ENCODE measurements at places on chromosomes 13 and 19. TPM values are rescaled to one million over a fixed set of nuclear protein-coding genes. Genes with fewer than 3 reads are reported as not detected.
A peak's percentile ranks its signal among the peaks of the same experiment; 100 is the strongest.

DNA sequence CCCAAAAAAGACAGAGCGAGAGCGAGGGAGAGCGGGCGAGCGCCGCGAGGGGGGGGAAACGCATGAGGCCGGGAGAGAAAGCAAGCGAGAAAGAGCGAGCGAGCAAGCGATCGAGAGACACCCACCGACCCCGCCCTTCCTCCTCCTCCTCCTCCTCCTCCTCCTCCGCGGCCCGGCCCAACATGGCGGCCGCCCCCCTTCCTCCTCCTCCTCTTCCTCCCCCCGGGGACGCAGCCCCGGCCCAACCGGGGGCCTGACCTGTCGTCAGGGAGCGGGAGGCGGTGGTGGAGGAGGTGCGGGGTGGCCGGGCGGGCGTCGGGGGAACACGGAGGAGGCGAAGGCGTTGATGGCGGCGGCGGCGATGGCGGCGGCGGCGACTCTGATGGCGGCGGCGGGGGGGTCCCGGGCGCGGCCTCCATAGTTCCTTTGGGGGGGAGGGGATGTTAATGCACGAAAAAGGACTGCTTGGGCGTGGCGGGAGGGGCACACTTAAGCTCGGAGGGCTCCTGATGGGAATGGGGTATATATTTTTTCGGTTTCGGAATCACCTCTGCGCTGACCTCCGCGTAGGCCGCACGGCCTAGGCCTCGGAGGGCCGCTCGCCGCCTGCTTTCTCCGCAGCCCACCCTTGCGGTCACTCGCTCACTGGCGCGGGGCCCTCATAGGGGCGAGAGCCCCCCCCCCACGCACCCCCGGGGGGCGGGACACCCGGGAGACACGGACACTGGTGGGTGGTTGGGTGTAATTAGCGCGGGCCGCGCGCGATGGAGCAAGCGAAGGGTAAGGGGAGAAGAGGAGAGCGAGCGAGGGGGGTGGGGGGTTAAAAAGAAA, 1.2 kb downstream of the ZC3H4 start:
- DNase-seq = peak; percentile 94

DNA sequence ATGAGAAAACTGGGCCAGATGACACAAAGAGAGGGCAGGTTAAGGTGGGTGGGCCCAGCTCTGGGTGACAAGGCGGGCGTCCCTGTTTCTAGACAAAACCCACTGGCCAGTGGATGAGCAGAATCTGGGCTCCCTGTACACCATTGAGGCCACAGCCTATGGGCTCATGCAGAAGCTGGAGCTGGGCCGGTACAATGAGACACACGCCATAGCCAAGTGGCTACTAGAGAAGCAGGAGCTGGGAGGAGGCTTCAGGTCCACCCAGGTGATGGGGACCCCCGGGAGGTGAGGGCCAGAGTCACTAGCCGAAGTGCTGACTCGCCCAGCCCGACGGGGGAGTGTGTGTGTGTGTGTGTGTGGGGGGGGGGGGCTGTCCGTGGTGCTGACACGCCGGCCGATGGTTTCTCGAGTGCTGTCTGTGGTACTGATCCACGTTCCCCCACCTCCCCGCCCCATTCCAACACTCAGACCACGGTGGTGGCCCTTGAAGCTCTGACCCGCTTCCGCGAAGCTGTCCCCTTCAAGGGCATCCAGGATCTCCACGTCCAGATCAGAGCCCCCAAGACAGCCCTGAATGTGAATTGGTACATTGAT, 24.3 kb upstream of the SHFL start:
- peak; percentile 43 for DNase-seq

The CD70 gene
- not detected for total RNA-seq

DNA sequence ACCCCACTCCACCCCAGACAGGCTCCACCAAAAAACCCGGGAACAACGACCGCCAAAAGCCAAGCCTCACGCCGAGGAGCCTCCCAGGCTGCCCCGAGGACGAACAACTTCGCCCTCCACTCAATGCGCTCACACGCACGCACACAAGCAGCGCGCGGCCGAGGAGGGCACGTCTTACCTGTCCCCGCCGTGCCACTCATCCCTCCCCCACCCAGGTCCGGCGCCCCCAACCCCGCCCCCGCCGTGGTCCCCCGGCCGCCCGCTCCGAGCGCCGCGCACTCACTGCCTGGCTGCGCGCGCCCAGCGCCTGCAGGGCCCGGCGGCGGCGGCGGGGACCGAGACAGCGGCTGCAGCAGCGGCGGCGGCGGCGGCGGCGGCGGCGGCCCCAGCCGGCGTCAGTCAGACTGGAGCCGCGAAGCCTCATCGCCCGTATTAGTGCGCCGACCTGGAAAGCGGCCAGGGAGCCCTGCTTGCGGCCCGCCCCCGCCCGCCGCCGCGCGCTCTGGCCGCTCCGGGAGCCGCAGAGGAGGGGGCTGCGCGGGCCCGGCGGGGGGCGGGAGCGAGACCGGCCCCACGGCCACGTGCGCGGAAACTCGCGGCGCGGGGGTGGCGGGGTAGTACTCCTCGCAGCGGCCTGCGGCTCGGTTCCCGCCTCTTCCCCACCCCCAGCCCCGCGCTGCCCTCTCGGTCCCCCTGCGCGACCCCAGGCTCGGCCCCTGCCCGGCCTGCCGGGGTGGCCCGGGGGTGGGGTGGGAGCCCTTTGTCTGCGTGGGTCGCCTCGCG, at the start of gene SMAD9:
TSS of gene SMAD9 (minus strand) at position 406 of the 783 bp plus-strand sequence. CDS start 40,549 bp downstream, outside the sequence.
- DNase-seq = peak; percentile 82

- no peak for DNase-seq
Measured at GRCh38 chr13:42064966-42065365, 16.5 kb downstream of the DGKH start.

The SELENOV gene
- 2.0 TPM for total RNA-seq

GRCh38 chr19:21133633-21134032, 8.2 kb upstream of the ZNF431 start:
- DNase-seq = no peak

DNA sequence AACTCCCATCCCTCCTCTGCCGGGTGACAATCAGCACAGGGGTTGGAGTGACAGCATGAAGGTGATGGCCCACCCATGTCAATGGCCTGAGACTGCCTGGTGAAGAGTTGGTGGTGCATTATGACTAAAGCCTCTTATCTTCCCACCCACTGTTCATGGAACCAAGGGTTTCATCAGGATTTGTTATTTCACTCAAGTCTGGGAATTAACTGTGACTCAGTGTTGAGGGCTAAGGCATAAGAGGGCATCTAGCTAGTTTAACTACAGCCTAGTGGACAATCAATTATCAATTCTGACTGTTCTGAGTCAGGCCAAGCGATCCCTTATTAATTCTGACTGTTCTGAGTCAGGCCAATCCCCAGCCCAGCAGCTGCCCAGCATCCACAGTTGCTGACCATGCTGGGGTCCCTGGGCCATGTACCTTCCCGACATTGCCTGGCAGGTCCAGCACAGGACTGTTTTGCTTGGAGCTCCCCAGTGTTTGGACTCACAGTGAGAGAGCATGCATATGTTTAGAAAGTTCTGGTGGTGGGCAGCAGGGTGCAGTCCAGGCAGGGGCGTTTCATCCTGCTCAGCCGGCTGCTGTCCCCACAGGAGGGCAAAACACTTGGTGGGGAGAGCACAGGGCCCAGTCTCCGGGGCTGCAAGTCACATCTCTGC, 65.5 kb downstream of the RASL11A start:
- DNase-seq = no peak

Measured in cardiac muscle cell (in vitro differentiated cells and primary cell).